ENCODE measurements at places on chromosomes 2 and 18. TPM values are rescaled to one million over a fixed set of nuclear protein-coding genes. Genes with fewer than 3 reads are reported as not detected.

AQP12A gene
- total RNA-seq, result not detected

MREG gene
- 1.6 TPM for total RNA-seq

CXCR2 gene
- total RNA-seq, result not detected

WIPF1 gene
- total RNA-seq, result 5.2 TPM

SERPINB5 gene
- total RNA-seq, result 0.34 TPM

IMPACT gene
- 26.6 TPM for total RNA-seq

SMARCAL1 gene
- total RNA-seq, result 16.2 TPM

TTR gene
- total RNA-seq, result not detected

MEMO1 gene
- total RNA-seq, result 20.8 TPM

SATB2 gene
- total RNA-seq, result 42.9 TPM

STON1 gene
- 6.7 TPM for total RNA-seq

TMEM200C gene
- total RNA-seq, result 0.43 TPM

IL36B gene
- not detected for total RNA-seq

CDH20 gene
- total RNA-seq, result not detected

CHRND gene
- total RNA-seq, result not detected

CENPA gene
- total RNA-seq, result 1.6 TPM

UGT1A8 gene
- not detected for total RNA-seq

LIPG gene
- total RNA-seq, result 0.17 TPM

CKAP2L gene
- 1.3 TPM for total RNA-seq

SIGLEC15 gene
- total RNA-seq, result 3.2 TPM
